ENCODE measurements at places on chromosomes 11 and 22.

DNA sequence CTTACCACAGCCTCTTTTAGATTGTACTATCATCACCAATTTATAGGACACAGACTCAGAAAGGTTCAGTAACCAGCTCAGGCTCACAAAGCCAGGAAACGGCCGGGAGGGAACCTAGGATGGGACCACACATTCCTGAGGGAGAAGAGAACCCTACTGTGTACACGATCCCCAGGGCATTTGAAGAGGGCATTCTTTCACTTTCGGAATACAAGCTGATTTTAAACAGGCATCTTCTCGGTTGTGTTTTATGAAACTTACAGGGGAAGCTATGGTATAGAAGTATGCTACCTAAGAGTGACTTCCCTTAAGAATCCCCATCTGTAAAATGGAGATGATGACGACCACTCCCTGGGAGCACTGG lies 19.0 kb downstream of the SMCO4 start:
- DNase-seq: no peak

- no peak for DNase-seq
These were observed 61.2 kb downstream of the TSPAN18 start for GRCh38 chr11:44787981-44788380.

- DNase-seq: no peak
These were observed 1256.4 kb downstream of the FAM181B start for GRCh38 chr11:81477277-81477676.

DNA sequence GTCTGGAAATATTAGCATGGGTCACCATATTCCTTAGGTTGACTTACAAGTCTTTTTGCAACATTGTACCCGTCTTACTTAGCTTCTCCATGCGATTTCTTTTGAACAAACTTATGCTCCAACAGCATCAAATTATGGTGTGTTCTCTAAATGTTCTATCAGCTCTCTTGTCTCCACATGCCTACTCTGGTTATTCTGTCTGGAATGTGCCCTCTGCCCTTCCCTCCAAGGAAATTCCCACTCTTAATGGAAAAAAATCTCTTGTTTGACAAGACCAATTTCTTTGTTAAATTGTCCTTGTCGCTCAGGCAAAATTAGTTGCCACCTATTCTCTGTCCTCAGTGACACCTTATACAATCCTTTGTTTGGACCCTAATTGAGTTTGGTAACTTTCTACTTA lies 522.8 kb upstream of the LUZP2 start:
- no peak for DNase-seq

DNA sequence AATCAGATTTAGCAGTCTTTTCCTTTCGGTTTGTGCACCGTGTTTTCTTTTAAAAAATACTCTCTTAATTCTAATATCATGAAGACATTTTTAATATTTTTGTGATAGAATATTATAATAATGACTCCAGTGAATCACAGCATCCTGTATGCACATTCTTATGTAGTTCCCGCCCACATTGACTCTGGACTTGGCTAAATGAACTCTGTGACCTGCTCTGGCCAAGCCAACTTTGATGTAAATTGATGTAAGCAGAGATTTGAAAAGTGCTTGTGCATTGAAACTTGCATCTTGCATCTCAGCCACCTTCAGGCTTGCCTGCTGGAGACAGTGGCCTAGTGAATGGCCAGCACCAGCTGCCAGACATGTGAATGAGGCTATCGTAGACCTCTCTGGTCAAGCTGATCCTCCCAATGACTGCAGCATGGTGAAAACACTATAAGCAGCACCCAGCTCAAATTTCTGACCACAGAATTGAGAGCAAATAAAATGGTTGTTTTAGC lies 29.2 kb upstream of the PGM2L1 start:
- no peak for DNase-seq

DNA sequence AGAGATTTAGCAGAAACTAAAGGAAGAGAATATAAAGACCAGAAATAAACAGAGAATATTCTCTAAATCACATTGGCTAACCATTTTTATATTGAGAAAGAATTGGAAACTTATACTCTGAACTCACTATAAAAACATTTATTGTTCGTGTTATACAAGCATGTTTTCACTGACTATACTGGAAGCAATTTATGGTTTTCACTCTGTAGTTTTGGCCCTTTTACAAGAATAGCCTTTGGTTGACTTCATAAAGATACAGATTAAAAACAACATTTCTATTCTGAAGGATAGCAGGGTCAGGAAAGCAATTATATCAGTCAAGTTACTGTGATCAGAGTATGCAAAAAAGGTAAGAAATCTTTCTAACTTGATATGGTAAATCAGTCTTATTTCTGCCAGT lies 965.7 kb upstream of the FAT3 start:
- no peak for DNase-seq

- no peak for DNase-seq
These were observed 8.5 kb downstream of the ADORA2A start for GRCh38 chr22:24435861-24436371.

- DNase-seq: no peak
These were observed 1.4 kb downstream of the ANO5 start for GRCh38 chr11:22194306-22194705.

- no peak for DNase-seq
These were observed 591.8 kb upstream of the KIRREL3 start for GRCh38 chr11:127592371-127592770.

DNA sequence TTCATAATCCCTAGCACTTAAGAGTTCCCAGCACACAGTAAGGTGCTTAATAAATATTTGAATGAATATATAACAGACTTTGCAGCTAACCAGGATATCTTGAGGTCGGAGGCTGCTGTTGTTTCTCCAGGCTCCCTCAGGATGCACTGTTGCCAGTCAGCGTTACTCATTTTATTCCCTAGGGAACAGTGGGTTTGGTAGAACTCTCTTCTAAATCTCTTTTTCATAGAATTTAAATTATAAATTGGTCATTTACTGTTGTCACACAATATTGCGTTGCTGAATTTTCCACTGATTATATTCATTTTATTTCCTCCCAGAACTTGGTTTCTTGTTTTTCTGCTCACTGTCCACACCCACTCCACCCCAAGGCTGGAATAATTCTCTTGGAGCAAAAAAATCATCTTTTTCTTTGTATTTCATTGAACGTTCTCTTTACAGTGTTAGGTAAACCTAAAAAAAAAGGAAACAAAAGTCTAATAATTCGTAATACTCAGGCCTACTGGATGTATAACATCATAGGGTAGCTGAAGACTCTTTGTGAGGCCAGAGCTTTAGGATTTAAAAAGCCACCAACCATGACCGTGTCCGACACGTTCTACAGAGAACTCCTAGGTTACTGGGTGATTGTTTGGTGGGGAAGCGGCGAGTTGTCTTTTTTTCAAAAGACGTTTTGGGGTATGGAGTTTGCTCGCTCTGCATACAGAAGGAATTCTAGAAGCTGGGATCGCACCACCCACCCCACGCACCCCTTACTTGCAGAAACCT lies 766 bp upstream of the CAPRIN1 start:
- DNase-seq: no peak

DNA sequence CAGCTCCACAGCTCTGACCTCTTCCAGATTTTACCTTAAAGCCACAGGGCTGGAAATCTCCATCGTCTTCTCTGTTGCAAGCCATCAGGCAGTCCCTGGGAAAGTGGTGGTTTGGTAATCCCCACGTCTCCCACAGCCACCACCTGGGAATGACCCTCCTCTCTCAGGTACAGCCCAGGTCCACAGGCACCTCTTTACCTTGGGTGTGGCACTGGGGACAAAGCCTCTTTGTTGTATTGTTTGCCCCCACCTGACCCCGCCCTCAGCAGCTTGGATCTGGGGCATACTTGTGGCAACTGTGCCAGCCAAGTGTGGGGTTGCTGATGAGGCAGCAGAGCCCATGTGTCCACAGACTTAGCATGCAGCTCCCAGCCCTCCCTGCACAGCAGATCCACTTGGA lies 77.6 kb downstream of the LRRC32 start:
- no peak for DNase-seq

- DNase-seq: no peak
These were observed 17.8 kb upstream of the GRIA4 start for GRCh38 chr11:105592035-105592434.

- DNase-seq: no peak
These were observed 33.4 kb downstream of the SIK2 start for GRCh38 chr11:111635706-111636045.

GRCh38 chr22:25125693-25126357 lies 73.8 kb upstream of the CRYBB3 start:
- DNase-seq: no peak
